ENCODE measurements at places on chromosomes 16 and 17.

DNA sequence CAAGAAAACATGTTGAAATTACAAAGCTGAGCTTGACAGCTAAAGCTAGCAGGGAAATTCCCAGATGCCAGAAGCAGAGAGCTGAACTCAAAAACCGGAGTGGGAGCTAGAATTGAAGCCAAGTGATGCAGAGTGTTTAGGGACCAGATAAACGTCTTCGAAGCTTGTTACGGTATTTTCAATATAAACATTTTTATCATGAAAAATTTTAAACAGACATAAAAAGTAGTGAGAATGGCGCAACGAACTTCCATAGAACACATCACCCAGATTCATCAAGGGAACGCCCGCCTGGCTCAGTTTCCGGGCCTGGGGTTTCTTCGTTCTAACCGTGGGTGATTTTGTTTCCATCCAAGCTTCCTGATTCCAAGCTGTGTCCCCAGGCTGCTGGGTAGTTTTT is 18.1 kb downstream of the SPNS2 start:
- no peak for DNase-seq

DNA sequence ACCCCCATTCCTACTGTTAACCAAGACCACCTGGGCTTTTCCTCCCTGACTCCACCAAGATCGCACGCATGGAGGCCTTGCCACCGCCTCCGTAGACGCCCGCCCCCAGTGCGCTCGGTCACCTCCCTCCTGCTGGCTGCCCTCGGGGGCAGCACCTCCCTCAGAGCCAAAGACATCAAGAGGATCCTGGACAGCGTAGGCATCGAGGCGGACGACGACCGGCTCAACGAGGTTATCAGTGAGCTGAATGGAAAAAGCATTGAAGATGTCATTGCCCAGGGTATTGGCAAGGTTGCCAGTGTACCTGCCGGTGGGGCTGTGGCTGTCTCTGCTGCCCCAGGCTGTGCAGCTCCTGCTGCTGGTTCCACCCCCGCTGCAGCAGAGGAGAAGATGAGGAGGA is 1.2 kb downstream of the EFCAB3 start:
- DNase-seq, result no peak

DNA sequence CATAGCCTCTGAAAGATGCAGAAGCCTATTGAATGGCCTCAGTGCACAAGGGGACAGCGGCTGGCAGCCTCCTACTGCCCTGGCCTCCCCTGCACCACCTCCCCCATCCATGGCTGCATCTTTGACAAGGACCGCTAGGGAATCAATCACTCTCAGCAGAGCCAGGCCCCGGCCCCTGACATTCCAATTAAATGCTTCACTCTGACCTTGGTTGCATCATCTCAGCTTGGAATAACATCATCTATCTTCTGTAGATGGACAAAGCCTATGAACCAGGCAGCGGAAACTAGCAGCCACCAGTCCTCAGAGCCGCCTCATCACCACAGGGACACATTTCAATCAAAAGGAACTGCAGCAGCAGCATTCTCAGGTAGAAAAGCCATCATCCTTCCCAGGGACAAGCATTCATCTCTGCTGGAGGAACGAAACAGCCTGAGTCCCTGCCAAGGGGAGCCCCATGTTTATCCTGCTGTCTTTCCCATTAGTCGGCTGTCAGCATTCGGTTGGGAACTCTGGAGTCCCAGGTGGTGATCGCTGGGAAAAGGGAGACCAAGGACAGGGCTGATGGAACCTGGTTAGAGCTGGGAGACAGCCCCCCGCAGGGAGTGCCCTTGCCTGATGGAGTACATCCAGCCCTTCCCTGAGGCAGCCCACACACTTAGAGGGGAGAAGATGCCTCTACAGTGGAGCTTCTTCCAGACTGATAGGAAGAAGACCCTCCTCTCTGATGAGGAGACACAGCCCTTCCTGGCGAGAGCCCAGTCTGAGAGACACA is 11.5 kb upstream of the TMEM132E start:
- no peak for DNase-seq

- DNase-seq, result peak; percentile 3
Measured at GRCh38 chr16:52545222-52545897, 1.6 kb downstream of the TOX3 start.

Measured in GM23248 (cell line).